ENCODE measurements at places on chromosomes 4 and X.

DNA sequence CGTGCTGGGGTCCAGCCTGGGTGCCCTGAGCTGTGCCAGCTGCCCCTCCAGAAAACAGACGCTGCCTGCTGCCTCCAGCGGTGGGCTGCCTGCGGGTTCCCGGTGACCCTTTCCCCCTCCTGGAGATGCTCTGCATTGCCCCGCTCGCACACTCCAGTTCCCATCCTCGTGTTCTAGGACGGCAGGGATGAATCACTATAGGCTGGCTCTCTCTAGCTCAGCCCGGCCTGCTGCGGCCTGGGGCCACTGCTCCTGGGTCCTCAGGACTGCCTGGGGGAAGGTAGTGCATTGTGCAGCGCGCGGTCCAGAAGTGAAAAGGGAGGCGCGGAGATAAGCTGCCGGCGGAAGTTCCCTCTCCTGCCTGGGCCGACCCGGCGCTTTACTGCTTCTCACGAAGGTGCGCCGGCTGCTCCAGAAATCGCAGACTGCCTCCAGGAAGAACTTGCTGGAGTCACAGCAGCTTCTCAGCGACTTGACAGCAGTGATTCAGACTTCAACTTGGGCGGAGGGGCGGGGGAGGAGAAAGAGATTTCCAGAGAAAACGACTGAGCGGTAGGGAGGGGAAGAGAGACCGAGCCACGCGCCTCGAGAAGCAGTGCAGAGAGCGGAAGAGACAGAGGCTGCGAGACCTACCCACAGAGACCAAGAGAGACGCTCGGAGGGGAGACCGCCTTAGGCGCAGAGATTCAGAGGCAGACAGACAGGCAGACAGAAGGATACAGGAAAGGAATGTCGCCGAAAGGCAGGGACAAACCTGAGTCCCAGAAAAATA, 6.7 kb upstream of the MSX1 start:
- peak; percentile 66 for DNase-seq

GRCh38 chr4:7153711-7154110, 38.6 kb upstream of the SORCS2 start:
- DNase-seq, result no peak

DNA sequence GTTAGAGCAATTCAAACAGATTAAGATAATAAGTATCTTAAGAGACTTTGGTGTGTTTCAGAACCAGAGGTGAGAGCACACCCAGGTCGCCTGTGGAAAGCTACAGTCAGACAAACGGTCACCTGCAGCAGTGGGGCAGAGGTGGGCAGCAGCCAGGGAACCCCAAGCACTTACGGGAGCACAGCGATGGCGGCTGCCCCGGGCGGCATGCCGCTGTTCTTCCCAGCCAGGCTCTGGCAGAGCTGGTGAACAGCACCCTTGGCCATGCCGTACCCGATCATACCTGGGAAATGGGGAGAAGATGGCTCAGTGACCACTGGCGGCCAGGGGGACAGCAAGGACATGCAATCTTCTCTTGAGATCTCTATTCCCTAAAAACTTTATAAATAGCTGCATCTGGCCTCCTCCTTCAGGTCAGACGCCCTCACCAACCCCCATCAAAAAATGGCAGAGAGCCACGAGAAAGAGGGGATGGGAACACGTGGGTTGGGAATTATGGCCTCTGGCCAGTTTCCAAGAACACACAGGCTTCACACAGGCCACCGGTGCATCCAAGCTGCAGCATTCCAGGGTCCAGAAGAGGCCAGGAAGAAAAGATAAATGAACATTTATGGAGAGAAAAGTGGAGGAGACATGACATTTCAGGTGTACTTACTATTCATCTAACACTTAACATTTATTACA, 19.7 kb downstream of the QDPR start:
- DNase-seq, result no peak

- peak; percentile 33 for DNase-seq
These were observed 94.7 kb upstream of the DIPK2B start for GRCh38 chrX:45295259-45295986.

- DNase-seq, result no peak
These were observed 2057.9 kb downstream of the PCDH7 start for GRCh38 chr4:32778025-32778424.

- peak; percentile 9 for DNase-seq
These were observed at the start of gene GUCY1A1 for GRCh38 chr4:155666344-155667221. GUCY1A1 (plus strand) TSS chr4:155666848; CDS start chr4:155696868, 30,020 bp downstream.

DNA sequence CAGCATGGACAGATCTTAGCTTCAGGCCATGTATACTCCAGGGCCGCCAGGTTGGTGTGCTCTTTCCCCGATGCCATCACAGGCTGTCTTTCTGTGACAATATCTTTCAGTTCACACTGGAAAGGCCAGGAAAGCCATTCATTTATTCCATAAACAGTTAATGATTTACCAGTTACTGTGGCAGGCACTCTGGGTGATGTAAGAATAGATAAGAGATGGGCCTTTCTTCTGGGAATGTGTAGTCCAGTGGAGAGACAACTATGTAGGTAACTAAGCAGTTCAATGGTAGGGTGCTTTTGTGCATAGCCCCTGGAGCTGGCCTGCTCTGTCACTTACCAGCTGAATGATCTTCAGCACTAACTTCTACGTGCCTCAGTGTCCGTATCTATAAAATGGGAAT, 46.3 kb upstream of the LEF1 start:
- peak; percentile 19 for DNase-seq

DNA sequence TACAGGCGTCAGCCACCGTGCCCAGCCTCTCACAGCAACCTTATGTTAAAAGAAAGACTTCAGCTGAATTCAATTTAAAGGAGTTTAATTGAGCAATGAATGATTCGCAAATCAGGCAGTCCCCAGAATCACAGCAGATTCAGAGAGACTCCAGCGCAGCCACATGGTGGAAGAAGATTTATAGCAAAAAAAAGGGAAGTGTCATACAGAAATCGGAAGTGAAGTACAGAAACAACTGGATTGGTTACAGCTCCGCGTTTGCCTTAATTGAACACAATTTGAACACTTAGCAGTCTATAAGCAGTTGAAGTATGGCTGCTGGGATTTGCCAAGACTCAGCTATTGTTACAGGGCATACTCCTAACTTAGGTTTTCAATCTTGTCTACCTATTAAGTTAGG, 19.8 kb downstream of the CENPVL3 start:
- DNase-seq, result no peak

GRCh38 chrX:15136795-15137194, 133.1 kb downstream of the ASB9 start:
- DNase-seq, result no peak

GRCh38 chr4:75907966-75908365, 5.7 kb upstream of the PPEF2 start:
- DNase-seq, result no peak

DNA sequence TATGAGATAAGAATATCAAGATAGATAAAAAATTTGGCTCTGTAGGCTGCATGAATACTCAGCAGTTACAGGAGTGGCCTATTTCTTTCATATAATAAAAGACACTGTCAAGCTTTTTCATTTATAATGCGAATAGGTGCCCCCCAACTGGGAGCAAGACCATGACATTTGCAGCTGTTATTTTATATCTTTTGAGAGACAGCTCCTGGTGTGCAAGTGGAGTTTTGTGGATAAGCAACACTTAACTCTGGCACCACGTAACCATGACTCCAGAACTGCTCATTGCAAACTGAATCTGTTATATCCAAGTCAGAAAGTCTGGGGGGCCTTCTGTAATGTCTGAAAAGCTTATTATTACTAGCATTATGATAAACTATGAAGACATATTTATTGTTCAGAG, 1372.4 kb downstream of the C4orf33 start:
- no peak for DNase-seq

DNA sequence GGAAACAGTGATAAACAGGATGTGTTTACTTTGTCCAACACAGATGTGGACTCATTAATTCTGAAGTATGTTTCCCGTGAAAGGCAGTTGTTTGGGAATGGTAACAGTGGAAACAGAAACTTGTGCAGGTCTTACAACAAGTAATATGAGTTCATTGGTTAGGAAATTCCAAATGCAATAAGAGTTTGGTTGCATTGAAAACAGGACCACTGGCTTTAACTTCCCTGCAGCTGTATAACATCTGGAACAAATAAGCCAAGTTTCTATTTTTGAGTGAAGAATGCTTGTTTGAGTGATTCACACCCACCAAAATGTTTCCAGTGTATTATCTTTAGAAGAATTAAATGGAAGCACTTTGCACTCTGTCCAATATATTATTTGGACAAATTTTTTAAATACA, 82.4 kb upstream of the BMP3 start:
- DNase-seq, result no peak

DNA sequence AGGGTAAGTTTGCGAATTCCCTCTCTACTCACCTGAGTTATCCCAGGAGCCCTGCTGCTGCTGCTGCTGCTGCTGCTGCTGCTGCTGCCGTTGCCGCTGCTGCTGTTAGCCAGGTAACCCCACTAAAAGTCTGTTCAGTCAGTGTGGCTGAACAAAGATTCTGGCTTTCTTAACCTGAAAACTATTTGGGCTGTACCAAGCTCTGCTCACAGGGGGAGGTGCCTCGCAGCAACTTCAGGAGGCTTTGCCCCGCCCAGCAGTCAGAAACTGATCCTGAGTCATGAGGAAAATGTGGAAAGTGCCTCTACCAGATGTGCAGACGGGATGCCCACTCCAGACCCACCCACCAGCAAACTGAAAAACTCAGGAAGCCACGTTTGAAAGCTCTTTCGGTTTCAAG, at the start of gene CAPN6:
TSS of gene CAPN6 (minus strand) at position 145 of the 400 bp plus-strand sequence. CDS start 6,547 bp downstream, outside the sequence.
- no peak for DNase-seq

DNA sequence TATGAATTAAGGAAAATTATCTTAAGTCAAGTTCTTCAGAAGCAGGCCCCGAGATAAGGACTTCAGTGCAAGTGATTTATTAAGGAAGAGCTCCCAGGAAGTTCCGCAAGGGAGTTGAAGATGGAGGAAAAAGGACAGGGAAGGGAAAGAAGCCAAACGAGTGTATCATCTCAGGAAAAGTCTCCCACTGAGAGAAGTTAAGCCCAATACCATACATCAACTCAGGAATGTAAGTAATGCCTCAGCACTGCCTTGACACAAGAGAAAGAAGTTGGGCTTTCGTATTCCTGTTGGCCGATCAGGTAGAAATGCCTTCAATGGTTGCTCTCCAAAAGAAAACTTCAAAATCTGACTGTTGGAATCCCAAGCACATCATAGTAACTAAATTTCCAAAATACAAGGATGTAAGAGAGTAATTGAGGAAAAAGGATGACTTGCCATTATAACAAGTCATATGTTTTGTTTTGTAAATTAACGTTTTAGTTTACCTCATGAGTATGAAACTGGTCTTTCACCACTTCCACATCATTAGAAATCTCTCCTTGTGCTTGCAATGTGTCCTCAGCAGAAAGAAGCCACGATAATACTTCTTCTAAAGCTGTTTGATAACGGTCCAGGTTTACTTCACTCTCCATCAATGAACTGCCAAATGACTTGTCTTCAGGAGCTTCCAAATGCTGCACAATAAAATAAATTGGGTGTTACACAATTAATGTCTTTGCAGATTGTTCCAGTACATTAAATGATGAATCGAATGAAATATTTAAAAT, 566.7 kb downstream of the DMD start:
- DNase-seq, result no peak

GRCh38 chr4:139227729-139228404, 50.8 kb upstream of the ELF2 start:
- no peak for DNase-seq

DNA sequence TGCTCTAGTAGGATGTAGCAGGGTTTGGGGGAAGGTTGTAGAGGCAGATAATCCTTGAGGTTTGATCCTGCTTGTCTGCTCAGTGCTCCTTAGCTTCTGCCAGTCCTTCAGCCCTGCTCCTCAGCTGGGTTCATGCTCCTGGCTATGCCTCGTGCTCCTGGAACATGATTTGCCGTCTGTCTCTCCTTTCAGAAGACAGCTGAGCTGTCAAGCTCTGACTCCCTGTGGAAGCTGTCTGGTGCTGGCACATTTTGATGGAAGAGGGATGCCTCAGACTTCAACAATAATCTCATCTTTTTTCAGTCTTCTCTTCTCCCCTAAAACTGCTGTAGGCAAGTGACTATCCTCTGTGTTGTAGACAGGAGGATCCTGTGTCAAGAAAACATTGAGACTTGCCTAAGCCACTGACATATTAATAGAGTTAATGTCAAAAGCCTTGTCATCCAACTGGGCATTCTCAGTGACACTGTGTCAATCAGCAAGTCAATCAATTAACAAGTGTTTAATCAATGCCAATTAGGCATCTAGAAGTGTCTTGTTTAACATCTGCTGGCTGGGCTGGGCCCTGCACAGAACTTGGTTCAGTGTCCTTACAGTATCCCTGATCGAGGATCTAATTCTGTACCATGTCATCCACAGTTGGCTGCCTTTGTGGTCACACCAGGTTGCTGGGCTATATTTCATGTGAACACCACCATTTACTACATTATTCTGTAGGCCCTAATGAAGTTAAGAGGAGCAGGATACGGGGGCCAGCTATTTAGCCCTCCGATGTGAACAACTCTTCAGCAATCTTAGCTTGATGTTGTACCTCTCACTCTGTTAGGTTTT, 96.7 kb downstream of the SYNPO2 start:
- no peak for DNase-seq

GRCh38 chr4:162761965-162762364, 404.7 kb downstream of the NAF1 start:
- no peak for DNase-seq

- DNase-seq, result no peak
These were observed 61.0 kb downstream of the ANXA3 start for GRCh38 chr4:78612398-78613178.

DNA sequence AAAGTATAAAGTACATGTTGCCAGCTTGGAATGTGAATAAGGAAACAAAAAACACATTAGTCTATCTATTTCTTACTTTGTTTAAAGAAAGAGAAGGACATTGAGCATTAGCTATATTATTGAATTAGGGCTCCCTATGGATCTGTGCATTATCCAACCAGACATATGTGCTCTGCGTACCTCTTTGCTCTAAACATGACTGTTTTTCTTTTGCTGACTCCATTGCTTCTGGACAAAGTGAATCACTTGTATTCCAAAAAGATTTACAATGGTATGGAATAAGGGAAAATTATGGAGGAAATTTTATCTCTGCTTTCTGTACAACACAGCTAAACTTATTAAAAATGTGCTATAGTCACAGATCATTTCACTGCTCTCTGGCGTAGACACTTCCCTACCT, 727.8 kb upstream of the LCORL start:
- DNase-seq, result no peak

- DNase-seq, result no peak
These were observed 37.1 kb upstream of the LEF1 start for GRCh38 chr4:108205859-108206258.

- DNase-seq, result no peak
These were observed 35.2 kb upstream of the CCNG2 start for GRCh38 chr4:77121736-77122240.

DNA sequence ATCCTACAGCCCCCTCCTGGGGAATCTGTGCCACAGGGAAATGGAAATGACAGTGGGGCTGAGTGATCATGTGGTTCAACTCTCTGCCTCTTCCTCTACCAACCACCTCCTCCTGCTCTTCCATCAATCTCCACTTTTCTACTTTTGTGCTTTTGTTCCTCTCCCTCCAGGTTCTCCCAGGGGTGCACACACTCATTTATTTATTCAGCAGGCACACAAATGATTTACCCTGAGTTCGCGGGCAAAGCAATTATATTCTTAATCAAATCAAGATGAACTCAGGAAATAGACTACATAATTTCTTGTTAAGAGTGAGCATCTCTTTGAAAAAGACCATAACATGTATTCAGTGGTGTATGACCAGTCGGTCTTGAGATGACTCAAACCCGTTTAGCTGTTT, 69.2 kb downstream of the VCX3A start:
- no peak for DNase-seq
